Kidney glomerular epithelial cell (primary cell): ENCODE measurements at places on chromosomes 2 and 18.

DNA sequence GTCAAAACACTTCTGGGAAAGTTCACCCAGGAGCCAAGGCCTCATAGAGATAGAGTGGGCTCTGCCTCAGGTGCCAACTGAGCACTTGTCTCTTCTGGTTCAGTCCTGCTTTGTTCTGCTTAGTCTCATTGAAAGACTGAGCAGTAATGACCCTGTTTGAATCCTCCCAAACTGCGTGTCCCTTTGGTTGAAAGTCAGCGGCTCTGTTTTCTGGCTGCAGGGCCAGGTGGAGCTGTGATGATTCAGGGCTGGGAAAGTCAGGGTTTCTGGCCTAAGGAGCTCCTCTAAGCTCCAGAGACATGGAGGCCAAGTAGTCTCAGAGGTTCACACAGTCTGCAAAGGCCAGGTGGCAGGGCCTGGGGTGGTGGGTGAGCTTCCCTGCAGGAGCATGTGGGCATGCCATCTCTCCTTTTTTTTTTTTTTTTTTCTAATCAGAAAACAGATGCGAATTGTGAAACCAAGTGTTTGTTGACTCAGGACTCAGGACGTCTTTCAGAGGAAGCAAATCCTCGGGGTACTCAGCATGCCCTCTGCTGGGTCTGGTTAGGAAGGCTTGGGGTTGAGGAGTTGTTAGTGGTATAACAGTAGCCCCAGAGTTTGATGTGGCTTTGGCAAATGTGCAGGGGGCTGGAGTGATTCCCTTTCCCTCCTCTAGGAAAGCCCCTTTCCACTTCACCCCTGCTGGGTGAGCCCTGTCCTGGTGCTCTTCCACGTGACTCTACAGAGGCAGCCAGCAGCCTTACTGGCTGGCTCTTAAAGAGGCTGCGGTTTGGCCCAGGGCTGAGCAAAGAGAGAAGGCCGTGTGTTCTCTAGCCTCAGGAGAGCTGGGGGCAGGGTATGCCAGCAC is 38.3 kb downstream of the TMEM17 start:
- DNase-seq = no peak

DNA sequence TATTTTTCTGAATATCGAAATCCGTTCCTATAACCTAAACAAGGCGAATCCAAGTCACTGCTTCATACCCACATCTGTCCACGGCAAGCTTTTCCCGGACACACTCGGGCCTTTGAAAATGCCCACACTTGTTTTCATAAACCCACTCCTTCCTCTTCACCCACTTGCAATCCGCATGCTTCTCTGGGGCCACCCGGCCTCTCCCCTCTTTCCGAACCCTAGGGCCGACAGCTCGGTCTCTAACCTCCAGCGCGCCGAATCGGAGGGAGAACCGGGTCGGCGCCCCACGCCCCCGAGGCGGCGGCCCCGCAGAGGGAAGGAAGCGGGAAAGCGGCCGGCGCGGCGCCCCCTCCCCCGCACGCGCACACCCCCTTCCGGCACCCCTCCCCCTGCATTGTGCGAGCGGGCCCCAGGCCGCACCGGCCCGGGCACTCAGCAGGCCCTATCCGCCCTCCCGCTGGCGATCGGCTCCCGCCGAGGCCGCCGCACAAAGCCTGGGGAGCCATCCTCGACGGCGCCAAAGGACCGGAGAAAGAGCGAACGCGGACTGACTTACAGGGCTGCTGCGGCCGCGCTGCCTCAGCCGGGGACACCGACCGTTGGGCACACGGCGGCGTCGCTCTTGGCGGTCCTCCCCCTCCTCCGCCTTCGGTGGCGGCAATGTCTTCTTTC is 467 bp downstream of the PUM2 start:
- peak; percentile 45 for DNase-seq

DNA sequence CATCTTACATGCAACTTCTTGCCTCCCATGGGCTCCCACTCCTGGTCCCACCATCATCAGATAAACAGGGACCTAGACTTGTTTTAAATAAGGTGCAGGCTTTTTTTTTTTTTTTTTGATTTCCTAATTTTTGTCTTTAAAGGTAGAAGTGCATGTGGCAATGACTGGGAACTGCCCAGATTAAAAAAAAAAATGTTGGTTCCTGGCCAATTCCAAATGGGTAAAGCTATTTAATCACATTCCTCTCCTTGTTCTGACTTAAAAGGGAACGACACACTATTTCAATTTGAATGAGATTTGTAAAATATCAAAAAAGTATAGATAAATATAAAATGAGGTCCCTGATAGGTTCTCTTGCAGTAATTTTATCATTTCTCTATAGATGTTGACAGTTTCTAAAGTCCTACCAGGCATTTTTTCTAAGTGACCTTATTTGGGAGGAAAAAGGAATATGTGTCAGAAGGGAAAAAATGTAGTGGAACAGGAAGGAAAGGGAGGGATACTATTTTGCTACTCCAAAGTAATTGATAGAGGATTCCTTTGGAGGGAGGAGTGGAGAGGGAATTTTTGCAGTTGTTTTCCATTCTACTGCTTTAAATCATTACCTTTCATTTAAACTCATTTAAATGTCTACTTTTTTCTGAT is 43.3 kb downstream of the DDX1 start:
- DNase-seq = peak; percentile 27

DNA sequence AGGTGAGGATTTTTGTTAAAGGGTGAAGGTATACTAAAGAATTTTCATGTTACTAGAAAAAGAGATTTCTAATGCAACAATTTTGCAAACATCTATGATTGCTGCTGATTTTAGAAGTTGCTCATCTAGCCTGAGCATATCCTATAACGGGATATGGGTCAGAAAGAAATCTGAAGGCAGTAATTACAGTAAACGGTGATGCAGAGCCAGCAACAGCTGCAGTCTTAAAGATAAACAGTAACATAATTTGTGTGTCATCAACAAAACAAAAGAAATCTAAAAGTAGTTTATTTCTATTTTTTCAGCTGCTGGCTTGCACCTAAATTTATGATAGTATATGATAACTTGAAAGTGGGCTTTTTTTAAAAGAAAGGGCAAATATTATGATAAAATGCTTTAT is 215.7 kb downstream of the SLC4A10 start:
- DNase-seq = no peak

- DNase-seq = no peak
Observed at GRCh38 chr2:31642707-31643106, 62.0 kb upstream of the SRD5A2 start.

GRCh38 chr2:192140236-192140839 is 54.4 kb downstream of the TMEFF2 start:
- DNase-seq = no peak

DNA sequence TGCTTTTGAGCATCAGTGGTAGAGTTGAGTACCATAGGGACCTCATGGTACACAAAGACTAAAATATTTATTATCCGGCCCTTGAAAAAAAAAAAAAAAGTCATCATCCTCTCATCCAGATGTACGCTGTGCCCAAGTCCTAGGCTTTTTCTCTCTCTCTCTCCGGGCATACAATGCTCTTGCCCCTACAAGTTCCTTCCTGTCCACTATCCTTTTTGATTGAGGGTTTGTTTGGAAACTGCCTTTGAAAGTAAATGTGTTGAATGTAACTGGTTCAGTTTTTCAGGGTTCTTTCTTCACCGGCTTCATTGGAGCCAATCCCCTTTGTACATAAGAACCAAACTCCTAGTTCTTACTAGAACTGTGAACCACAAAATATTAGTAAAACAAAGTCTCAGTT is 130.3 kb downstream of the MGAT5 start:
- no peak for DNase-seq

DNA sequence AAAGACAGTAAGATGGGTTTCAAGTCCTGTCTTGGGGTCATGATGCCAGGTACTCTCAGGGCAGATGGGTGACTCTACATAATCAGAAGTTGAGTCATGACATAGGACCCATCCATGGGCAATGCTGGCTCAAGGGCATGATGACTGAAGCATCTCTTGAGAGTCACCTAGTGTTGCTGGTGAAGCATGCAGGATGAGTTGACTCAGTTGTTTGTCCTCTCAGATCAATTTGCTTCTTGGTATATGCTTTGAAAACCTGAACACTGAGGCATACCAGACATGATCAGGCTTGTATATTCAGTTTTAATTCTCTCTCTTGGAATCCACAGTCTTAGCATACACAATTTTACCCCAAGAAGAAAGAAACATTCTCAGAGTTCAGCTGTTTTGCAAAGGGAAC is 658.9 kb upstream of the NXPH2 start:
- no peak for DNase-seq

DNA sequence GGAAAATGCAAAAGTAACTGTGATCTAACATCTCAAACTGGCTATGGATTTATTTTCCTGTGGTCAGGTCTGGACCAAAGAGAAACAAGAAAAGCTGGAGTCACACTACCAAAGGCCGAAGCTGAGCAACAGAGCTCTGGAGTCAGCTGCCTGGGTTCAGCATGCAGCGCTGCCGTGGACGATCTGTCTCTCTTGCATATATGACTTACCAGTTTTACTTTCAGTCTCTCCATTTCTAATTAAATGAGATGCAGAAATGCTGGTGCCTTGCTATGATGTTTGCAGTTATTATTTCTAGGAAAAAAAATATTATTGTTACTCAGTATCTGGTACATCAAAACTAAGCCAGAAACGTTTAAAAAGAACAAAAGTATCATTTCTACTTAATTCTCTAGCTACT is 813.2 kb downstream of the RNF144A start:
- no peak for DNase-seq

DNA sequence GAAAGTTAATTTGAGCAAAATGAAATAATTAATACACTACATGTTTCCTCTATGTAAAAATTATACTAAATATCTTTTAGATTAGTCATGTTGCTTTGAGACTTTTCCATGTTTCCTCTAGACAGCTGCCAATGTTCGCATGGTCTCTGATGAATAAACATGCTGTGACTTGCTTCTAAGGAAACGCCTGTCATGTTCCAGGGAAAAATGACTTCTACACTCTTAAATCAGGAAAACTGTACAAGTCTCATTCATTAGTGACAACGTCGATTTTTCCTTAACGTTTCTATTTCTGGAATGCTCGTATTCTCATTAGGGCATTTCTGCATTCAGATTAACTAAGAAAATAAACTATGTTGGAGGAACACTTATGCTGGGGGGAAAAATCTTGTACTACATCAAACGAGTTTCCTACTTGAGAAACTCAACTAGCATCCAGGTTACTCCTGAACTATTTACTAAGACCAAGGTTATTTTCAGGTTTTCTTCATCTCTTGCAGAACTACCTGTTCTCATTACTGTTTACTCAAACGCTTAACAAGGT is 1.6 kb downstream of the COBLL1 start:
- DNase-seq = peak; percentile 34

DNA sequence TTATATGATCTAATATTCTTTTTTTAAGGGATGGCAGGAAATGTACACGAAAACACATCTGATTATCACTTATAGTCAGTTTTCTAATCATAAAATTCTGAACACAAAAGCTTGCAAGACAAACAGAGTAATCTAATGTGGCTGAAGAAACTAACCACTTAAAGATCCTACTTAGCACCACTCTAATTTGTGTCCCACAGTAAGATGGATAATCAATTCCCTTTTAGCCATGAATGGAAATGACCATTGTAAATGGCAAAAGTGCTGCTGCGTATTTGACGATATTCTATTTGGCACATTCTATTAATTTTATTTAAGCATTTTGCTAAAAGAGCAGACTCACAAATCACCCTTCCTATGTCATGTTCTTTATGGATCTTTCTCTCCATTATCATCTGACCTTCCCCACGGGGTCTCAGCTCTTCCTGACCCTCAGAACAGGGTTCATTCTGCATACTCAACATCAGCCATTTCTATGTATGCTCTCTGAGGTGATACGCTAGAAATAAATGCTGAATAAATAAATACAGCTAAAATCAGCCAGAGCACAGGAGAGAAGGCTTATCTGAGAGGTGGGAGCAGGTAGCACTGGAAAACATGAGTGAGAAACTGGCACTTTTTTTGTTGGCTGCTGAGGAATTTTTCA is 295.8 kb downstream of the AFF3 start:
- DNase-seq = no peak

DNA sequence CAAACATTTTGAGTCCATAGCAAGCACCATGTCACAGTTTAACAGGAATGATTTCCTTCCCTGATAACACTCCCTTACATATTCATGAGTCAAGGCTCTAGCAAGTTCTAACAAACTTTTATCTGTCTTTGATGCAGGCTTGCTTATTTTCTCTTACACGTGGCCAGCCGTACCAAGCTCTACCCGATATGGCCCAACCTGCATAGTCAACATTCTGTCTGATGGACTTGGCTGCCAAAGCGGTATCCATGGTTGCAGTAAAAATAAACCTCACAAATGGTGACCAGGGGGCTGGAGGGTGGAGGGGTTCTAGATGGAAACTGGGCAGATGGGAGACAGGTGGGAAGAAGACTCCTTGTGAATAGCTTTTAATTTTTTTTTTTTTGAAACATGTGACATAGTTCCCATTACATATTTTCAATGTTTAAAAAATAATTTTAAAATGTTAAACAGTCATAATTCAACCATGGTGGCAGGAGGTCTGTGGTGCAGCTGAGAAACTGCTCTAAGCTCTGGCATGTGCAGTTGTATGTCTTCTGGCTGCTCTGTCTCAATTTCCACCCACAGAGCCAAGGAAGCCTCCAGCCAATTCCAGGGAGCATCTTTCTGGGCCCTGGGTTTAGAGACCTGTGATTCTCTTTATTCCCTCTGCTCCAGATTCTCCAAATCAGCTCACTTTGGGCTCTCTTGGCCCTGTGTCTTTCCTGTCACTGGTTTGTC is 20.7 kb upstream of the CXCR1 start:
- no peak for DNase-seq

GRCh38 chr2:123915380-123915779 is 109.7 kb upstream of the CNTNAP5 start:
- DNase-seq = no peak

DNA sequence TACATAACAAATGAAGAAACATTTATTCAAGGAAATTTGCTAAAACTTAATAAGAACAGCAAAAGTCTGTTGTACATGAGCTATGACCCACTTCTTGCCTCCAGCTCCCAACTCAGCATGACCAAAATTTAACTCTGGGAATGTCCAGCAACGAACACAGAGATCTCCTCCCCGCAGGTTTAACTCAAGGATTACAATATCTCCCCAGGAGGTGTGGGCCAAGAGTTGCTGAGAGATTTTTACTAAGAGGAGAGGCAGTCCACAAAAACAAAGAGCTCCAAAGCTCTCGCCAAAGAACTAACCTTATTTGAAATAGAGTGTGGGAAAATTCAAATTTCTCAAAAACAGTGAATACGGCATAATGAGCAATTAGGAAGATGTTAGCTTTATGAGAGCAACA is 318.5 kb downstream of the GRB14 start:
- DNase-seq = no peak

DNA sequence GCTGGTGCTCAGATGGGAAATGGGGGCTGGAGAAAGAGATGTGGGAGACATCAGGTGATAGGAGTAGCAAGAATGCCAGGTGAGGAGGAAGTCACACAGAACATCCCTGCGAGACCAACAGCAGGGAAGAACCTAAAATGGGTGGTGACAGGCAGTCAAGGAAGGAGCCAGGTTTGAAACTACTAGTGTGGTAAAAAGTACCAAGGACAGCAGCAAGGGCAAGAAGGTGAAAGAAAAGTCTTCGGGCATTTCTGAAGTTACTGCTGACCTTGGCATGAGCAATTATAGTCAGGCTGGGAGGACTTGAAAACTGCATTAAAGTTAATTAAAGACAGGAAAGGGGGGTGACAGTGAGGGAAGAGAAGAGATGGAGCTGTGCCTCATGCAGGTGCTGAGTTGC is 410.4 kb downstream of the RAD51AP2 start:
- DNase-seq = no peak
